Osteocyte (in vitro differentiated cells): ENCODE measurements at places on chromosomes 4 and X.

DNA sequence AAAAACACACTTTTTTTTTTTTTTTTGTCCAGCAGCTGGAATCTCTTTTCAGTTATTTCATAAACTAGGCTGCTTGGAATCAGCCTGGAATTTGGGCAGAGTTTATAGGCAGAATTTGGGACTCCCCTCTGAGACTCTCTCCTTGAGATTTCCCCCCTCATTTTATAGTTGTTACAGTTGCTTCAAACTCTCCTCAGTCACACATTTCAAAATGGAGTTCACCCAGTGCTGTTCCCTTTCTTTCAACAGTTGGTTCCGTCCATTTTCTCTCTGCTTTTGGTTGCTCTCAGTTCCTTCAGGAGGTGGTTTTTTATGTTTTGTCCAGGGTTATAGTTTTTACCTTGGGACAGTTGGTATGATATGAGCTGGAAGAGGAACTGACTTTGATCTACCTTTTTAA is 27.5 kb downstream of the NSD2 start:
- no peak for DNase-seq

- DNase-seq = no peak
These were observed 181.6 kb downstream of the LARP7 start for GRCh38 chr4:112818594-112818965.

GRCh38 chr4:114116861-114117260 is 137.4 kb upstream of the ARSJ start:
- no peak for DNase-seq

DNA sequence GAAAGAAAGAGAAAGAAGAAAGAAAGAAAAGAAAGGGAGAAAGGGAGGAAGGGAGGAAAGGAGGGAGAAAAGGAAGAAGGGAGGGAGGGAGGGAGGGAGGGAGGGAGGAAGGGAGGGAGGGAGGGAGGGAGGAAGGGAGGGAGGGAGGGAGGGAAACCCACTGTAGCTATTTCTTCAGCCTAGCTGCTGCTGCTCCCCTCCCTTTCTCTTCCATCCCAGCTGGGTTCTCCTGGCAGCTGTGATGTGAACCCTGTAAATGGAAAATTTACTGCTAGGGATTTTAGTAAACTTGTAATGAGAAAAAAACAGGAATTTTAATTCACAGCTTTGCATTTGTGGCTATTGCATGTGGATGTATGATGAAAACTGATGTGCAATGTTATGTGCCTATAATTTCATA is 8.0 kb downstream of the NR0B1 start:
- no peak for DNase-seq

- DNase-seq = no peak
These were observed 1216.8 kb upstream of the PABPC4L start for GRCh38 chr4:135418353-135418752.
